ENCODE measurements at places on chromosomes 5 and 9. TPM values are rescaled to one million over a fixed set of nuclear protein-coding genes. Genes with fewer than 3 reads are reported as not detected.

The INSL6 gene
- total RNA-seq: not detected

The MYORG gene
- 2.6 TPM for total RNA-seq

The MCTP1 gene
- 7.2 TPM for total RNA-seq

The THBS4 gene
- 0.18 TPM for total RNA-seq

The TMEM250 gene
- 60.5 TPM for total RNA-seq

The IGFBPL1 gene
- not detected for total RNA-seq

The ZNF618 gene
- total RNA-seq: 6.1 TPM

The HDHD3 gene
- total RNA-seq: 8.9 TPM

The LECT2 gene
- not detected for total RNA-seq

The IRX1 gene
- not detected for total RNA-seq

The GPR151 gene
- total RNA-seq: not detected

The C9orf153 gene
- total RNA-seq: not detected

The SLC6A19 gene
- total RNA-seq: not detected

The MARCOL gene
- not detected for total RNA-seq

The ANKRD20A1 gene
- total RNA-seq: not detected

The IFNA21 gene
- not detected for total RNA-seq
